ENCODE measurements at places on chromosomes 6 and 20. TPM values are rescaled to one million over a fixed set of nuclear protein-coding genes. Genes with fewer than 3 reads are reported as not detected.
A peak's percentile ranks its signal among the peaks of the same experiment; 100 is the strongest.

The HLA-DRB1 gene
- 480 TPM for total RNA-seq

The MCCD1 gene
- not detected for total RNA-seq

DNA sequence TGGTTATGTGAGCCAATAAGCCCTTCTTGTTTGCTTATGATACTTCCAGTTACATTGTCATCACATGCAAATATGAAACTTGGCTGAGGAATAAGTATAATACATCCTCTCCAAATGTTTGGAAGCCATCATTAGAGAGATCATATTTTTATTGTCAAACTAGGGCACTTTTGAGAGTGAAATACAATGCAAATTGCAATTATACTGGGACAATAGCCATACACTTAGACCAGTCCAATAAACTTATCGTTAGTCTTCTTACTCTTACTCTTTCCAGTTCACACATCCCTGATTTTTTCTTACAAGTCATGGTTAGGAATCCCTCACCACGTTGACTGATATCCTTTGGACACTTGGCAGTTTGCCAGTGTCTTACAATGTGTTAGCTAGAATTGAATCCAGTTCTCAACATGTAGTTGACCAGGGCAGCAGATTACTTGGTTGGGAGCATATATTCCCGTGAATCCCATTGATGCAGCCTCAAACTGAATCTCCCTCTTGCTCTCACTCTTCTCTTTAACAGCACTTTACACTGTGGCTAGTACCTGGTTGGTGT is 519.7 kb upstream of the ID4 start:
- no peak overlapping the region for H3K4me3 ChIP-seq
- H3K4me1 ChIP-seq: no peaks in the 10 kb centered on the region
- no peaks in the 10 kb centered on the region for H3K36me3 ChIP-seq
- no peak overlapping the region for H3K27ac ChIP-seq
- H3K27me3 ChIP-seq: no peaks in the 10 kb centered on the region

GRCh38 chr20:58472273-58473018 is 42.8 kb downstream of the APCDD1L start:
- H3K4me1 ChIP-seq: no peaks in the 10 kb centered on the region
- DNase-seq: no peak
- H3K4me3 ChIP-seq: no peak overlapping the region
- no peak overlapping the region for H3K27ac ChIP-seq

DNA sequence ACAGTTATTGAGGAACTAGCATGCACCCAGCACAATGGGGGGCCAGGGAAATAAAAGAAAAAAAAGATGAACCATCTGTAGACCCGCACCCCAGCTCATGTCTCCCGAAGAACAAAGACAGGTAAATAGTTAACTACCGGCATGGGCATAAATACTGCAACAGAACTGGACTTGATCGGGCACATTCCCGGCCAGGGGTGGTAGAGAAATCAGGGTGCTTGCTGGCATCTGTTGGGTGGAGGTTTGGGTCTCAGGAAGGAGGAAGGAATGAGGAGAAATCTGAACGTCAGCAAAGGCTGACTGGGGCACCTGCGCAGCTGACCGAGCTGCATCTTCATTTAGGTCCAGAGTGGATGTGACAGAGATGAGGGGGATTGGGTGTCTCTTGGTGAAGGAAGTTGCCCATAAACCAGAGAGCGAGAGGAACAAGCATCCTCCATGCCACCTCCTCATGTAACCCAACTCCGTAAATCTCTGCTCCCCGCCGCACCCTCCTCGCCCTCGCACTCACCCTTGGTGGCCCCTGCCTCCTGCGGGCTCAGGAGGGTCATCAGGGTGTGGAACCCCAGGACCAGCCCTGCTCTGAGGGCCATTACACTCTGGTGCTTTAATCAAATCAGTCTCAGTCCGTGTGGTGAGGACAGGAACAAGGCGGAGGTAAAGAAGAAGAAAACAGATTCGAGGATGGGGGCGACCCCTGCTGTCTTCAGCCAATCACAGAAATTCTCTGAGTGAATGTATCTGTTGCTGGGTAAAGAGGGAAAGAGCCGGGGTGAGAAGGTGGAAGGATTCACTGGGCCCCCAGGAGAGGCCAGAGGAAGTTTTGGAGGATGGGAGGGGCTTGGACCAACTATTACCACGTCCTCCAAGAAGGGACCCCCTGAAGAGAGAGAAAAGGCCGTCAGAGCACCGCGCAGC is at the start of gene HLA-DOA:
Gene HLA-DOA, minus strand, starts transcription at position 648 of the 918 bp plus-strand sequence.
- H3K36me3 ChIP-seq: no peaks in the 10 kb centered on the region
- H3K27me3 ChIP-seq: no peaks in the 10 kb centered on the region
- H3K4me1 ChIP-seq: peaks cover 12% of the 10 kb centered on the region
- H3K4me3 ChIP-seq: peak within 1 kb of the TSS; percentile 54

- H3K4me1 ChIP-seq: no peaks in the 10 kb centered on the region
- no peak for DNase-seq
- H3K27ac ChIP-seq: no peak overlapping the region
- H3K4me3 ChIP-seq: no peak overlapping the region
These were observed 104.1 kb downstream of the CDH4 start for GRCh38 chr20:61356196-61356595.

DNA sequence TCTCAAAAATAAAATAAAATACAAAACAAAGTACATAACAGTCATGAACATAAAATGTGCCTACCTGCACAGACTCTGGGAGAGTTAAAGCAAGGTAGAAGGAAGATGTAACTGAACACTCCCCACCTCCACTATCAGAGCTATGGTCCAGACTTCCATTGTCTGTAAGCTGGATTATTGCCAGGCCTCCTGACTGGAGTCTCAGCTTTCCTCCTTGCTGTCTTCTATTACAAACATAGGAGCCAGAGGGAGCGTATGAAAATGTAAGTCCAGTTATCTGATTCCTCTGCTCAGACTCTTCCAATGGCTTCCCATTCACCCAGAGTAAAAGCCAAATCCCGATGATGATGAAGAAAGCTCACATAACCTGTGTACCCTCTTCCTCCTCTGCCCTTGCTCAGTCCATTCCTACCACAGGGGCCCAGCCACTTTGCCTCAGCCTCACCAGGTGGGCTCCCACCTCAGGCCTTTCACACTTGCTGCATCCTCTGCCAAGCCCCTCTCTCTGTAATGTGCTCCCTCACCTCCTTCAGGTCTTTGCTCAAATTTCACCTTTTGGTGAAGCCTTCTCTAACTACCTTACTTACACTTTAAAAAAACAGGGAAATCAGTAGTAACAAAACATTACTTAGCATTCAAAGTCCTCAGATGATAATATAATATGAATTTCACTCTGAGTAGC is 194.1 kb downstream of the RIMS1 start:
- H3K27ac ChIP-seq: no peak overlapping the region
- H3K4me3 ChIP-seq: no peak overlapping the region
- no peaks in the 10 kb centered on the region for H3K27me3 ChIP-seq
- DNase-seq: no peak

DNA sequence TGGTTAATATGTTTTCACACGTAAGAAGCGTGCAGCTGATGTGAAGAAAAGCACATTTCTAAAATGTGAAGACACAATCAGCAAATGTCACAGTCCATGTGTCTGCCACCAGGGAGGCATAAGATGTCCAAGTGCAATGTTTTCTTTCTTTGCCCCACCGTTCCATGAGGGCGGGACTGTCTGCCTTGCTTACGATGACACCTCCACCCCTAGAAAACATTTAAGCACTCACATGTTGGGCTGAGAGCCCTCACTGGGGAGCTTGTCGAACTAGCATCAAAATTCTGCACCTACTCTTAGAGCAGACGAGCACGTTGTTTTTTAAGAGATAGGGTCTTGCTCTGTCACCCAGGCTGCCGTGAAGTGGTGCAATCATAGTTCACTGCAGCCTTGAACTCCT is 57.6 kb downstream of the PSMG4 start:
- H3K27ac ChIP-seq: no peak overlapping the region
- H3K4me1 ChIP-seq: peaks cover 7% of the 10 kb centered on the region
- no peak overlapping the region for H3K4me3 ChIP-seq
- no peaks in the 10 kb centered on the region for H3K27me3 ChIP-seq
- no peaks in the 10 kb centered on the region for H3K36me3 ChIP-seq

GRCh38 chr6:142378138-142378875 is 76.5 kb downstream of the ADGRG6 start:
- H3K27ac ChIP-seq: no peak overlapping the region
- no peaks in the 10 kb centered on the region for H3K36me3 ChIP-seq
- H3K27me3 ChIP-seq: no peaks in the 10 kb centered on the region
- H3K4me3 ChIP-seq: no peak overlapping the region
- no peak for DNase-seq
- H3K4me1 ChIP-seq: peaks cover 39% of the 10 kb centered on the region

DNA sequence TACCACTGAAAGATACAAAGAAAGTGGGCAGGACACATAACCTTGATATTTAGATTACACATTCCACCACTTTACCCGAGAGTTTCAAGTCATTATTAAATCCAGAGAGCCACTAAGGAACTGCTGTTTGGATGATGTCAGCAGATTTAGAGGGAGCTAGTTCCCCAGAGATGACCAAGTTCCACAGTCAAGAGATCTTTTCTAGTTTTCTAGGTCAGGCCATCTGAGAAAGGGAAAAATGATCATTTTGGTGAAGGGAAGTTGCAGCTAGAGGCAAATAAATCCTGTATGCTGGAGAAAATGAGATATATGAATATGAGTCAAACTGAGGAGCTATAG is 147.8 kb downstream of the HS3ST5 start:
- DNase-seq: no peak
- no peak overlapping the region for H3K4me3 ChIP-seq
- no peaks in the 10 kb centered on the region for H3K4me1 ChIP-seq
- no peak overlapping the region for H3K27ac ChIP-seq
- no peaks in the 10 kb centered on the region for H3K27me3 ChIP-seq

DNA sequence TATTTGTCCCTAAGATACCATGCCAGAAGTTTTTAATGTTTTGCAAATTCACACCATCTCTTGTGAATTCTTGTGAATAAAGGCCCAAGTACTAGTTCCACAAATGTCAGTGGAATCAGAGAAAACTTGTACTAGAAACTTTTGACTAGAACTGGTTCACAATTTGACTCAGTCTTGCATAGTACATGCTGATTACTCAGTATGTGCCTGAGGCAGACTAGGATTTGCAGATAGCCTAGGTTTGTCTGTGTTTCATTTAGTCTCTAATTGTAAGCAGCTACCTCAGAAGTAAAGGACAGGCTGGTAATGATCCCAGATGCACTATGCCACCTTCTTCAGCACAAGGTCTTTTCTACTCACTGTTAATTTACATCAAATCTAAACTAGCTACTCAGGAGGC is 34.2 kb upstream of the GSTA4 start:
- no peaks in the 10 kb centered on the region for H3K27me3 ChIP-seq
- no peak overlapping the region for H3K27ac ChIP-seq
- H3K4me3 ChIP-seq: no peak overlapping the region
- H3K36me3 ChIP-seq: peaks cover 83% of the 10 kb centered on the region
- peaks cover 6% of the 10 kb centered on the region for H3K4me1 ChIP-seq
- no peak for DNase-seq

Measured in lower lobe of right lung (tissue), 2 donors.